ENCODE measurements at places on chromosomes 12 and 14.

GRCh38 chr14:44204061-44204835 lies 302.8 kb downstream of the FSCB start:
- DNase-seq = no peak

DNA sequence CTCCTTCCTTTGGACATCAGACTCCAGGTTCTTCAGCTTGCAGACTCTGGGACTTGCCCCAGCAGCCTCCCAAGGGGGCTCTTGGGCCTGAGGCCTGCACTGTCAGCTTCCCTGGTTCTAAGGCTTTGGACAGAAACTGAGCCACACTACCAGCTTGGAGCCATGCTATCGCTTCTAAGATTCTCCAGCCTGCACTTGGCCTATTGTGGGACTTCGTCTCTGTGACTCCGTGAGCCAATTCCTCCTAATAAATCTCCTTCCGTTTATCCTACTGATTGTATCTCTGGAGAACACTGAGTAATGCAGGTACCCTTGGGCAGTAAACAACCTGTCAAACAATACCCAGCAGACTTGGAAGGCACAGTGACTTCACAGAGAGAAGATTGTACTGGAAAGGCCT lies 24.9 kb upstream of the RHOJ start:
- DNase-seq = no peak

DNA sequence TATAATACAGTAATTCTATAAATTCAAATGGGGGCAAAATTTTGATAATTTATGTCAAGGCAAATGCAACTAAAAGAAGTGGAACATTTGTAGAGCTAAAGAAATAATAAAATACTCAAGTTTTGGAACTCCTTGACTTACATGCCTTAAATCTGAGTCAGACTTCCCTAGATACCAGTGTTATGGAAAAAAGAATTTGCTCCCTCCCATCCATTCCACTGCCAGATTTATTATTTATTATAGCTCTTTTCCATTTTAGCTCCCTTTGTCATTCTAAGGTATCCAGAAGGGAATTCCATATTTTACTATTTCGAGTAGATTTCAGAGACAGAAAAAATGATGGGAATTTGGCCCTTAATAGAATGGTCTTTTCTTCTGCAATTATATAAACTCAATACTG lies 44.0 kb downstream of the RHOJ start:
- no peak for DNase-seq

DNA sequence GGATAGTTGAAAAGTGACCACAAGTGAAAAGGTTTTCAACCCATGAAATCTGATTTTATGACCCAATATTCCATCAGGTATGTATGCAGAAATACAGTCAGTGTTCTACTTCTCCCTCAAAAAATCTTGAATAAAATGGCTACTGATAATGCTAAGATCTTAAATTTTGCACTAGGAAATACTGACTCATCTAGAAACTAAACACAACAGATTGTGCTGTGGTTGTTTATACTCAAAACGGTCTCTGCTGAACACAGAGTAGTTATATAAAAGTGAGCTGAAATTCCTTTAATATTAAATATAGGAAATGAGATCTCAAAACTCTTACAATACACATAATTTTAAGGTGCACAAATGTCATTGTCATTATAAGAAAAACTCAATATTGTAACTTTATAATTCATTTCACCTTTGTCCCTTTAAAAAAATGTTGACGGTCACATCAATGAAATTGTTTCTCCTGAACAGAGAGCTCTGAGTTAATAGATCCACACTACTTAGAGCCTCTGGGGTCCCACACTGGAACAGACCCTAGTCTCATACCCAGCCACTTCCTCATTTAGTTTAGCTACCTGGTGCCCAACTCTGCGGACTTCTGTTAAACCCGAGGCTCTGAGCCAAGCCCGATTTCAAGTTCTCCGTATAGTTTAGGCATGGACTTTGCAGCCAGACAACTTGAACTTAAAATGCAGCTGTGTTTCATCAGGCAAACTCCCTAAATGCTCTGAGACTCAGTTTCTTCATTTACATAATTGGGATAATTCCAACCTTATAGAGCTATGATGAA lies 9.3 kb downstream of the COCH start:
- no peak for DNase-seq

DNA sequence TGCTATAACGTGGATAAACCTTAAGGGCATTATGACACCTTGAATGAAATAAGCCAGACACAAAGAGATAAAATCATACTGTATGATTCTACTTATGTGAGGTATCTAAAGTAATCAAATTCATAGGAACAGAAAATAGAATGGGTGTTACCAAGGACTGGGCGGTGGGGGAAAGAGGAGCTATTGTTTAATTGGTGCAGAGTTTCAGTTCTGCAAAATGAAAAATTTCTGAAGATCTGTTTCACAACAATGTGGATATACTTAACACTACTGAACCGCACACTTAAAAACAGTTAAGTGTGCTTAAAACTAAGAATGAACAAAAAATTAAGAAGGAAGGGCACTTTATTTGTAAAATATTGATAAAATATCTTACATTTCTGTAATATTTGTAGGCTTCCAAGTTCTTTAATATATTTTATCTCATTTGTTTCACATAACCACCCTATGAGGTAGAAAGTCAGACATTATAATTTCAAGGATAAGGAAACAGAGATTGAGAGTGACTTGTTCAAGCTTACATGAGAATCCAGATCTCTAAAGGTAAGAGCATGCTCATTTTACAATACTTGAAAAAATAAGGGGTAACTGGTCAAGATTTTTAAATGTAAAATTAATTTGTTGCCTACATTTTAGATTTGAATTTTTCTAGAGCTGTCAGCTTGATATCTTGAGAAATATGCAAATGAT lies 14.9 kb downstream of the LTA4H start:
- no peak for DNase-seq

DNA sequence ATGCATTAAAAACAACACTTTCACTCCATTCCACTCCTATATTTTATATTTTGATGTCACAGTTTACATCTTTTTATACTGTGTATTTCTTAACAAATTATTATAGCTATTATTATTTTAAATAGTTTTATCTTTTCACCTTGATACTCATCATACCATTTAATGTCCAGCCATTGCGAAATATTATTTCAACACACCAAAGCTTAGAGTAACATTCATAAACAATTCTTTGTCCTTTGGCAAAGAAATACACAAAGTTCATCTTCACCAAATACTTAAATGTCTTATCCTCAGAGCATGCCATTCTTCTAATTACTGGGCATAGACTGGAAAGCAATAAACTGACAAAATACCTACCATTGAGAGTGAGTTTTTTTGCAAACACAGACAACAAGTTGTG lies 1963.4 kb upstream of the FLRT2 start:
- DNase-seq = no peak

DNA sequence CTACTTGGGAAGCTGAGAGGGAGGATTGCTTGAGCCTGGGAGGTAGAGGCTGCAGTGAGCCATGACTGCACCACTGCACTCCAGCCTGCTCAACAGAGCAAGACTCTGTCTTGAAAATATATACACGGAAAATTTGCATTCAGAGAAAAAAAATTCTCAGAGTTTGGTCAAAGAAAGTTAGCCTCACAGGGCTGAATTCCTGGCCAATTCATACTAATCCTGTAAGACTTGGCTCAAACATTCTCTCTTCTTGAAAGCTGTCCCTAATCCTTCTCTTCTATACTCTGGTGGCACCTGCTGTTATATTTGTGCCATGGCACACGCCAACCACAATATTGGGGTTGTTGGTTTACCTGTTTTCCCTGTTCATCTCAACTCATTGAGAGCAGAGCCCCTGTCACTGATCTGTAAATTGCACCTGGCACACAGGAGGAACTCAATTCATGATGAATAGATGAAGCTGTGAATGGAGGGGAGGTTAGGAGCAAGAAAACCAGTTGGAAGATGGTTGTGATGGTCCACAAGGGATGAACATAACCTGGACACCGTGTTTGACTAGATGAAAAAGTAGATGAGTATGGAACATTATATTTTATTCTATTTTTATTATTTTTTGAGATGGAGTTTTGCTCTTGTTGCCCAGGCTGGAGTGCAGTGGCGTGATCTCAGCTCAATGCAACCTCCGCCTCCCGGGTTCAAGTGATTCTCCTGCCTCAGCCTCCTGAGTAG lies 36.8 kb upstream of the SPTSSA start:
- no peak for DNase-seq

GRCh38 chr14:56195704-56196103 lies 77.5 kb downstream of the PELI2 start:
- peak; percentile 52 for DNase-seq

DNA sequence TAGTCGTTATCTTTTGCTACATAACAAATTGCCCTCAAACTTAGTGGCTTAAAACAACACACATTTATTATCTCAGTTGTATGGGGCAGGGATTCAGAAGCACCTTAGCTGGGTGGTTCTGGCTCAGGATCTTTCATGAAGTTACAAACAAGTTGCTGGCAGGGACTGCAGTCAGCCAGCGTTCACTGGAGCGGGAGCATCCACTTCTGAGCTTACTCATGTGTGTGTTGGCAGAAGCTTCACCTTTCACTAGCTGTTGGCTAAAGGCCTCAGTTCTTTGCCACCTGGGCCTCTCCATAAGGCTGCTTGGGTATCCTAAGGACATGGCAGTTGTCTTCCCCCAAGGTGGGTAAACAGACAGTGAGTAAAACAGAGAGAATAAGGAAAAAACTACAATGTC lies 365.7 kb downstream of the RPS29 start:
- no peak for DNase-seq

DNA sequence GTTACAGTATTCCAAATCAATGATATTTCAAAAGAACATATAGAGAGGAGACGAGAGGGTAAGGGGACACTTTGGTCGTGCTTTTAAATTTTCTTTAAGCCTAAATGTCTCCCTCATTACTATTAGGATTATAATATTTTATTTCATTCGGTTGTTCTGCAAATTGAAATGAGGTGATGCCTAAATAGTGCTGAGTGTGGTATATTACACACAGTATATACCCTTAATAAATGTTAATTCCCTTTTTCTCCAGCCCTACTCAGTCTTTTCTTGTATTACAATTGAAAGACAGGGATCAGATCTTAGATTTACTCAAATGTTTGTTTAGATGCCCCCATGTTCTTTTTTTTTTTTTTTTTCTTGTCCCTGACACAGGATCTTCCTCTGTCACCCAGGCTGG lies 7.7 kb downstream of the SNAPC1 start:
- DNase-seq = no peak

GRCh38 chr12:11630046-11630706 lies 19.3 kb upstream of the ETV6 start:
- DNase-seq = no peak

DNA sequence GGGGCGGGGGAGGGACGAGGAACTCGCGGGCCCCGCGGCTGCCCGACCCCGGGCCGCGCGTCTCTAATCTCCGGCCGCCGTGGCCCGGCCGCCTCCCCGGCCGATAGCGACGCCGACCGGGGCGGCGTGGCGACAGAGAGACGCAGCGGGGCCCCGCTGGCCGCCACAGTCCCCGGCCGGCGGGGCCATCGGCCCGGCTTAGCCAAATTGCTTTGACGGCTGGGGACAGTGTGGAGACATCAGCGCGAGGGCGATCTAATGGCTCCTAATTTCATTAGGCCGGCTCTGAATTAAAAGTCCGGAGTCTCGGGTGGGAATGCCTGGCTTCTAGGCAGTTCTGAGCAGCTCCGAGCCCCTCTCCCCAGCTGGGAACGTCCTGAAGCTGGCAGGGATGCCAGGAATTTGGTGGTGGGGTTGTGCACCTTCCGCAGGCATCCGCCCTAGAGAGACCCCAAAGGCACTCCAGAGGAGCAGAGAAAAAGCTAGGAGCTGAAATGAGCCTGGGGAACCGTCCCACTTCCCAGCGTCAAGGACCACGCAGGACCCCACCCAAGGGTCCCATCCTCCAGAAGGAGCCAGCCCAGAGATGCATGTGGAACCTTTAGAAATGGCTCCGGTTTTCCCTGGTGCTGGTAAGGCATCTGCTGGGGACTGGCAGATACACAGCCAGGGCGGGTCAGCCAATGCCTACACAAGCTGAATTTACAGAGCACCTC lies 9.6 kb downstream of the TBX5 start:
- DNase-seq = no peak

DNA sequence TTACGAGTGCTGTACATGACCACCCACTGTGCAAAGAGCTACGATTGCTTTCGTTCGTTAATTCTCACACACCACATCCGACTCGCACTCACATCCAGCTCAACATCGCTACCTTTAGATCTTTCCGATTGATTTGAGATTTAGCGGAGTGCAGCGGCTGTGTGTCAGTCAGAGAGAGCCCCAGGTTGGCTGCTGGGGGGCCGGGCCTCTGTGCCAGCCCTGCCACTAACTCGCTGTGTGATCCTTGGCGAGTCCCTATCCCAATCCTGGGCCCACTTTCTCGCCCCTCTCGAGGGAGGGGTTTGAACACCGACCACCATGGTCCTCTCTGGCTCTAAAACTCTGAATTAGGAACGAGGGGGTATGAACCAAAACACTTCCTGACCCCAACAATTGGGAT lies 8.6 kb downstream of the DLK1 start:
- DNase-seq = no peak

DNA sequence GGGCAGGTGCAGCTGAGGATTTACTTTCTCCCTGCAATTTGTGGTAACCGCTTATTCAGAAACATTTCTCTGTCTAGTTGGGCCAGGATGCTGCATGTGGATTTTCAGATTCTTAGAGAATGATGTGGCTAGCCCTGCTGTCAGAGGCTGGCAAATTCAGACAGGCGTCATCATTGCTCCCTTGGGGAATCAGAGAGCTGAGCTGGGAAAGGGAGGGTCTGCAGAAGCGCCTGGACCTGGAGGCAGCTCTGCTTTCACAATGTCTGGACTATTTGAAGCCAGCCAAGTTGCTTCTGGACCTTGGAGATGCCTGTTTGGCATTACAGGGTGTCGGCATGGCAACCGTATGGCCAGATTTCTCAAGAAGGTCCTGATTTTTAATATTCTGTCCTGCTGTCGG lies 3.4 kb downstream of the GALNT16 start:
- no peak for DNase-seq

DNA sequence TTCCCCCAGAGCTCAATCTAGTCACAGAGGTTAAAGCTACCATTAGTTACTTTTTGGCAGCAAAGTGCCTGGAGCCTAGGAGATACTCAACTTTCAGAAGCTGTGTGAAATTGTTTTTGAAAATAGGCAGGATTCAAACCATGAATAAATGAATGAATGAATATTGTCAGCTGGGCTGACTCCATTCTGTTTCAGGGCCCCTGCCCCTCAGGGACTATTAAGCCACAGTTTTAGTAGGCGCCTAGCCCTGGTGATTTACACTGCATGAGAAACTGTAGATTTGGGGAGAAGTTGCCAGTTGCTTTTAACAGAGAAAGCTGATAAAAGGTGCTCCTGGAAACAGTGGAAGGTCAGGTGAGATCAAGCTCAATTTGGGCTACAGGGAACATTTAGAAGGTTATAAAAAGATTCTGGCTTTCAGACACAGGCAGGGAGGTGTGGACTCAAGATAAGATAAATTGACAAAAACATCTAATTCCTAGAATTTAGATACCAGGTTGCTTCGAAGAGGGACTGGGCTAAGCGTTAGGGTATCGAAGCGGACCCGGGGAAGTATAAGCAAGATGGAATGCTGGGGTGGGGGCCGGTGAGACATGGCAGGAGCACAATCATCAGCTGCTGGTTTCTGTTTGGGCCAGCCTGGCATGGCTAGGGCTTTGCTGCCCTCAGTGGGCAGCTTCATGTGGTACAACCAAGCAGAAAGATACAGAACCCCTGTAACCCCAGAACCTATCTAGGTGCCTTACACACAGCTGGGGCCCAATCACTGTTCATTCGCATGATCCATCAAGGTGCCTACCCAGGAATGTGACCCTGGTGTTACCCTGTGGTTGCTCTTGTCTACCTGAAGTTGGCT lies 14.9 kb upstream of the CELA1 start:
- DNase-seq = no peak

Data from activated CD4-positive, alpha-beta memory T cell treated with anti-CD3 and anti-CD28 coated beads, Interleukin-2, amount 10 ng/mL, durations not matched to agents 7 days and 5 days (primary cell).